GM04503 (cell line): ENCODE measurements at places on chromosomes 3 and 15.

DNA sequence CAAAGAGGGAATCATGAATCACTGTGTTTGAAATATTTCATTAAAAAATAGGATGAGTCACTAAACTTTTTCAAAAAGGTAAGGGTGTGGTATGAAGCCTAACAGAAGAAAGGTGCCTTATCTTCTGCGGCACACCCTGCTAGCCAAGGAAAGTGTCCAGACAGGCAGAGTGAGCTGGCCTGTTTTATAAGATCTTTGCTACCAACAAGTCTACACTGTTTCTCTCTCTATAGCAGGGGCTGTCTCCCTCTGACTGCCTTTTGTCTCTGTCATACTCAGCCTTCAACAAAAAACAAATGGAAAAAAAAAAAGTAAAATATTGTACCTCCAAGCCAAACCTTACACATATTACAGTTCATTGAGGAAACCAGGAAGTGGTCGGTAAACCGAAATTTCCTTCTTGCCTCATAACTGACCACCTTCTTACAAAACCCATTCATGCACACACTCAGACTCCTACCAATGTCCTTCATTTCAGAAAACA lies 9.1 kb downstream of the ZDHHC3 start:
- DNase-seq = no peak

DNA sequence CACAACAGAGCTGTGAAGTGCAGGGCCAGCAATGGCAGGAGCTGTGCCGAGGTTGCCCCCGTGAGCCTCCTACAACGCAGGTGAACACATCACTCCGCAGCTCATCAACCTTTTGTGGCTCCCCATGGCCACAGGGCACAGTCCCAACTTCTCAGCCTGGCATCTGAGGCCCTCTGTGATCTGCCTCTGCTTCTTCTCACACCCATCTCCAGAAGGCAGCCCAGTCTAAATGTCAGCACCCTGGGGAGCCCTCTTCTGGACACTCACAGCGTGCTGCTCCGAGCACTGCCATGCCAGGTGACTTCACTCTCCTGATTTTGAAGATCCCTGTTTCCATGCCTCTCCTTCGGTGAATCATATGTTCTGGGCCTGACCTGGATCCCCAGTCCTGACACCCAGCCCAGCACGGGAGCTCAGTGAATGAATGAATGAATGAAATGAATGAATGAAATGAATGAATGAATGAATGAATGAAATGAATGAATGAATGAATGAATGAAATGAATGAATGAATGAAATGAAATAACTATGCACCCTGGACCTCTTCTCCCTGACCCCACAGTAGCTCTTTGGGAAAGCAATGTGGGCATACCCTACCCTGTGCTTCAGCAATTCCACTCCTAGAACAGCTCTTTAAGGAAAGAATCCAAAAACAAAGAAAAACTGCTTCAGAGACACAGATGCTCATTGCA lies 17.9 kb upstream of the SKIC8 start:
- no peak for DNase-seq

- no peak for DNase-seq
Observed at GRCh38 chr3:83868909-83869567, 1089.8 kb upstream of the CADM2 start.

- no peak for DNase-seq
Observed at GRCh38 chr3:38823722-38824121, 7.7 kb upstream of the SCN10A start.

GRCh38 chr3:184639351-184639750 lies 72.5 kb downstream of the MAGEF1 start:
- DNase-seq = no peak

DNA sequence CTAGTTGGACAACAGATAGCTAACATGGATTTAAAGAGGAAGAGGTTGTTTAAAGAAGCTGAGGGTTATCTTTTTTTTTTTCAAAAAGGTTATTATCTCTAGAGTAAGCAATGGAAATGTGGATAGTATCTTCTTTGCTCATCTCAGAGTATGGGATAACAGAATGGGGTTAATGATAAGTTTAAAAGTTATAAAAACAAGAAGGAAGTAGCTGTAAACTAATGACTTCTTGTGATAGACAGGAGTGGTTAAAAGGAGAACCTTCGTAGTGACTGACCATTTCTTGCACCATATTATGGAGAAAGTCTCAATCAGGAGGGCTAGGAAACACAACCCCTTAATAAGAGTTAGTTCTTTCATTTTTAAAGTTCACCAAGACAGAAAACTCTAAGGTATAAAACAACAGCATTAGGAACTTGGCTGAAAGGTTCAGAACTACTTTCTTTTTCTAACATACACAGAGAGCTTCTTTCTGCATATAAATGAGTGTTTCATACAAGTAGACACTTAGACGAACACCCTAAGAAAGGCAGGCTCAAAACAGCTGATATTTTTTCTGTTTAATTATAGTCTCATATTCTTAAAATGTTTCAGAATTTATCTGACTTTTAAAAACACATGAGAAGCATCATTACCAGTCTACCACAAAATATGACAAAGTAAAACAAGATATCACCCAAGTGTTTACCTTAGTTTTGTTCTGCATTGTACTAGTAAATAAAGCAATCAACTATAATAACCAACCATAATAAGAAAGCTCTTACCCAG lies 140.0 kb downstream of the MEIS2 start:
- DNase-seq = no peak

- no peak for DNase-seq
Observed at GRCh38 chr15:97755726-97756125, 204.8 kb upstream of the ARRDC4 start.

- DNase-seq = no peak
Observed at GRCh38 chr15:77554306-77555080, 78.2 kb downstream of the LINGO1 start.

GRCh38 chr3:88984256-88984655 lies 123.2 kb upstream of the EPHA3 start:
- no peak for DNase-seq

DNA sequence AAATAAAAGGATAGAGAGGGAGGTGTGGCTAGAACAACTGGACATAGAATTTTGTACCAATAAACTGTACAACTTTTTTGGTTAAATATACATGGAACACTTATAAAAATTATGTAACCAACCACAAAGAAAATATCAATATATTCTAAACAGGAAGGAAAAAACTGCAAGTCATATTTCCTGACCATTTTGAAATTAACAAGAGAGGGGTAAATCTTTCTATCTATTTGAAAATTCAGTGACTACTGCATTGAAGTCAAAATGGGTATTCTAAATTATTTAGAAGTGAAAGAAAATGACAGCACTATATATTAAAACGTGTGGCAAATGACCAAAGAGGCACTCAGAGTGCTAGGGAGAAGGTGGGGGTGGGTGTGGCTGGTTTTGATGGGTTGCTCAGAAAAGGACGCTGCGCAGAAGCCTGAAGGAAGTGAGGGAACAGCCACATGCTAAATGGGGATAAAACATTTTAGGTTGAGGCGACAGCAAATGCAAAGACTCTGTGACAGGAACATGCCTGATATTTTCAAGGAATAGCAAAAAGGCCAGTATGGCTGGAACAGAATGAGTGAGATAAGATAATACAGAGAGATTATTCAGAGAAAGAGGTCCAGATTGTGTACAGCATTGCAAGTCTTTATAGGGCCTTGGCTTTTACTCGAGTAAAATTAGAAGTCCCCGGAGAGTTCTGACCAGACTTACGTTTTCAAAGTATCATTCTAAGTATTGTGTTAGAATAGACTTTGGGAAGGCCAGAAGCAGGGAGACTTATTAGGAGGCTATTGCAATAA lies 41.1 kb downstream of the ERICH6 start:
- DNase-seq = no peak

- no peak for DNase-seq
Observed at GRCh38 chr15:31435912-31436628, 109.4 kb downstream of the KLF13 start.

GRCh38 chr3:27688053-27688452 lies 34.1 kb downstream of the EOMES start:
- DNase-seq = no peak

DNA sequence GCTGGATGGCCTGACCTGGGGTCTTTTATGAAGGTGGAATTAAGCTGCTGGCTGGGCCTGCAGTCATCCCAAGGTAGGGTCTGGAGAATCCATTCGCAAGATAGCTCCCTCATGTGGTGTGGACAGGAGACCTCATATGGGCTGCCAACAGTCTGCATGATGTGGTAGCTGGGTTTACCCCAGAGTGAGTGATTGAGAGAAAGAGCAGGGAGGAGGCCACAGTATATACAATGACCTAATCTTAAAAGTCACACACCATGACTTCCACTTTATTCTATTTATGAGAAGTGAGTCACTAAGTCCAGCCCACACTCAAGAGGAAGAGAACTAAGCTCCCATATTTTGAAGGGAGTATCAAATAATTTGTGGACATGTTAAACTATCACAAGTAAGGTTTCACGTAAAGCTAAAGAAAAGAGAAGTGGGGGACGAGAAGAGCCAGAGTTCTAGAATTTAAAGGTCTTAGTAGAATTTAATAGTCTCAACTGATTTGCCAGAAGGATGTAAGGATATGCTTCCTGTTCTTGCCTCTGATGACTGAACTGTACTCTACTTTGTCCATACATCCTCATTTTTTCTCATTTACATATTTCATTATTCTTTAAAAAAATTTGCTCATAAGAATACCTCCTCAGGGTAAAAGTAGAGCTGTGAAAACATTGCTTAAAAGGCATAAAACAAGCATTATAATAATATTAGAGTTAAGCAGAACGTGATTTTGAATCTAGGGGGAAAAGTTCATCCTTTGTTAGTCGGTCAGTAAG lies 184.4 kb downstream of the PEX5L start:
- DNase-seq = no peak

- DNase-seq = no peak
Observed at GRCh38 chr3:36259580-36259979, 120.7 kb upstream of the STAC start.

DNA sequence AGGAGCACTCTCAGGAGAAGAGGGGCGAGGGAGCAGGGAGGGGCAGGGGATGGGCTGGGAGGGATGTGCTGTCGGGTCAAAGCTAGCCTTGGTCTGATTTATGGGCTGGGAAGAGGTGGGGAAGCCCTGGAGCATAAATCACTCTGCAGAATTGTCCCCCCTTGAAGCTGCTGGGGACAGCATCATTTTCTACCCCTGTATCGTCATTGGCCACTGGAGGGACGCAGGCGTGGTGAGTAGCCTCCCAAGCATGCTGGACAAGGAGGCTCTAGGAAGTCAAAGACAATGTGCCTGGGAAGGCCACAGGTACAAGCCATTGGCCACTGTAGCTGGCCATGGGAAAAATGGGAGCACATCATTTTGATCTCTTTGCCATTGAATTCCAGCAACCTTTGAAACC lies 175.5 kb upstream of the CTDSPL start:
- no peak for DNase-seq

DNA sequence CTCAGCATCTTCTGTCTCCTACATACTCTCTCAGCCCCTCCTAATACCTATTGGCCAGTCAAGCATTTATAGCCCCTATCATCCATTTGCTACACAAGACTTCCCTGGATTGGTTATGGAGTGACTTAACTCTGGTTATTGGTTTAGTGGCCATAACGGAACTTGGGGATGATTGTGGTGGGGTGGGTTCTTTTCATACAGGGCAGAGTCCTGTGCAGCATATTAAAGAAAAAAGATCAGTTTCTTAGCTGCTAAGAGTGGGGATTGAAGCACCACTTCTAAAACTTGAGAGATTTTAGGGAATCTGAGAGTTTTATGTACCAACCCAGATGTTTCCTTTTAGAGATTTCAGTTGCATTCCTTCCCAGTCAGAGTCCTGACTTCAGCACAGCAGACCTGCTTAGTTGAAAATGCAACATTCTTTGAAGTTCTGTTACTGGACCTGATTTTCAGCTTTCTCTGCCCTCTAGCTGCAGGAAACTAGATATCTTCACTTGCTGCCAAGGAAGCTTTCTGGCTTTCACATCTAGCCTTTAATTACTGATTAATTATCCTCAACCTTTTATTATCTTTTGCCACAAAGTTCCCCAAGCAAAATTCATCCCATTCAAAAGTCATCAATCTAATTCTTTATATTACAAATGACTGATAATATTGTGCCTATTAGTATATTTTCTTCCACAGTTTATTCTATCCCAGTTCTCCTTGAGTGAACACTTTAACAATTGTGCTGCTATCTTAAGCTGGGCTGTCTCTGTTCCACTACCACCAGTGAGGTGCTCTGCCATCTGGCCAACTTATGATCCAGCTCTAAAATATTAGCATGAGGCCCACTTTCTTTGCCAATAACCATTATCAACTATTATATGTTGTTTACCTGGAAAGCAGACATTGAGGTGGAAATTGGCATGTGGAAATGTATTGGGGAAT lies 906.0 kb upstream of the ALCAM start:
- peak; percentile 33 for DNase-seq

- no peak for DNase-seq
Observed at GRCh38 chr3:132800958-132801357, 78.7 kb upstream of the NPHP3 start.

- no peak for DNase-seq
Observed at GRCh38 chr15:50764461-50765194, 878 bp downstream of the SPPL2A start.

DNA sequence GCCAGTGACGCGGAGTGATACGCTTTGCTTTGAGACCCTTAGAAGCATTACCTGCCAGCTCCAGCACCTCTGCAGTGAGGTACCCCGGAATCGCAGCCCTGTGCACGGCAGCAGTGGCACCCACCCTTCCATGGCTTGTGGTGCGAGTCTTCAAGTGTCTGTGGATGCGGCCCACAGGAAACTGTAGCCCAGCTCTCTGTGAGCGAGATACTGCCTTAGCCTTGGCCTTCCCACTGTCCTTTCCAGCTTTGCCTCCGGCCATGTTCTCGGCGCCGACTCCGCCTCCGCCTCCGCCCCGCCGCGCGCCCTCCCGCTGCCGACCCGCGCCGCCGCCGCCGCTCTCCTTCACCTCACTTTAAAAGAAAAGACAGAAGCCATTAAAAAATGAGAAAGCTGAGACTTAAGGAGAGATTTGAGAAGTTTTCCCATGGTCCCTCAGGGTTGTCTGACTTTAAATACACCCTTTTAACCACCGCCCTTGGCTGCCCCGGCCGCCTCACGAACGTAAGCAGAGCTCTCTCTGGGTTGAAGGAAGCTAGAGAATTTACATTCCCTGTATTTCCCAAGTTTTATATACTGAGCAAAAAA lies 78.5 kb upstream of the FAM174B start:
- no peak for DNase-seq

DNA sequence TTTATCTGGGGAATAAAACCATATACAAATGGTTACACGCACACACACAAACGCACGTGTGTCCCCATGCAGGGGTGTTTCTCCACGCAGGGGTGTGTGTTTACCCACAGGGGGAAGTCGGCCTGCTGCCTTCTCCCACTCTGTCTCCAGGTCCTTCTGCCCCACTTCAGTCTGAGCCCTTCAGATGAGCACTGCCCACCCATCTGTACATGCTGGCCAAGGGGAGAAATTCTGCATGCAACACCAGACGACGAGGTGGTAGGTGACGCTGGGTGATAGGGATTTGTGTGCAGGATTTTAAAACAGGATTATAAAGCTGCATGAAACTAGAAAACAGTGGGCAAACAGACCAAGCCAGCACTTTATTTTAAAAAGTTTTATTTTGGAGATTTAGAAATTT lies 122.5 kb downstream of the TJP1 start:
- DNase-seq = no peak
